ENCODE measurements at places on chromosomes 11 and 22.

DNA sequence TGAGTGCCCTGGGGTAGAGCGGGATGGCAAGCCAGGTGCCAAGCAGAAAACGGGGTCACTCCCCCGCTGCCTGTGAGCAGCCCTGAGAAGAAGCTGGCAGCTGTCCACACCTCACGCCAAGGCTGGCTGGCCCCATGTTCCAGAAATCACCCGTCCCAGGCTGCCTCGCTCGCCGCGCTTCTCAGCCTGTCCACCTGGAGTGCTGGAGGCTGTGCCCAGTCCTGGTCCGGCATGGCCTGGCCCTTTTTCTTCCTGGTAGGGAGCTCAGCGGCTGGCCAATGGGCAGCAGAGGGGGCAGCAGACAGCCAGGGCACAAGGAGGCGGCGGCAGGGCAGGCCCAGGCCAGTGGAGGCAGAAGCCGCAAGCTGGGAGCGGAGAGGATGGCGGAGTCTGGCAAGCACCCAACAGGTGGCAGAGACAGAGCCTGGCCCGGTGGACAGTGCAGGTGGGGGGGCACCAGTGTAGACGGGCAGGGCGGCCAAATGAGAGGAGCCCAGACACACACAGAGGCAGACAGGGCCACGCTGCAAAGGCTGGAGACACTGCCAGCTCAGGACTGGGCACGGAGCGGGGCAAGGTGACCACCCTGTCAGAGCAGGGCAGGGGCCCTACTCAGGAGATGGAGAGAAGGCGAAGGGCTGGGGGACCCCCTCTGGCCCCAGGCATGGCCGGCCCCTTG lies 37.2 kb upstream of the TH start:
- no peak for DNase-seq

DNA sequence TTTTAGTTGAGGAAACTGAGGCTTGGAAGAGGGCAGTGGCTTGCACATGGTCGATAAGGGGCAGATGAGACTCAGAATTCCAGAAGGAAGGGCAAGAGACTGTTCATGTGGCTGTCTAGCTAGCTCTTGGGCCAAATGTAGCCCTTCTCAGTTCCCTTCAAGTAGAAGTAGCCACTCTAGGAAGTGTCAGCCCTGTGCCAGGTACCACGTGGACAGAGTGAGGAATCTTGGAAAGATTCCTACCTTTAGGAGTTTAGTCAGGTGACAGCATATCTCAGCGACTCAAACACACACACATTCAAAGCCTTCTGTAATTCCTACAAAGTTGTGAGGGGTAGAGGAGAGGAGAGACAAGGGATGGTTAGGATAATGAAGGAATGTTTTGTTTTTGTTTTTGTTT lies 18.3 kb downstream of the PIK3IP1 start:
- no peak for DNase-seq

- no peak for DNase-seq
Measured at GRCh38 chr11:64081745-64082442, 46.2 kb downstream of the FLRT1 start.

GRCh38 chr22:36606114-36606513 lies 77.1 kb upstream of the EIF3D start:
- DNase-seq = no peak

- DNase-seq = peak; percentile 65
Measured at GRCh38 chr11:75475767-75476650, 43.0 kb upstream of the KLHL35 start.

- no peak for DNase-seq
Measured at GRCh38 chr11:35826006-35826405, 117.9 kb upstream of the LDLRAD3 start.

DNA sequence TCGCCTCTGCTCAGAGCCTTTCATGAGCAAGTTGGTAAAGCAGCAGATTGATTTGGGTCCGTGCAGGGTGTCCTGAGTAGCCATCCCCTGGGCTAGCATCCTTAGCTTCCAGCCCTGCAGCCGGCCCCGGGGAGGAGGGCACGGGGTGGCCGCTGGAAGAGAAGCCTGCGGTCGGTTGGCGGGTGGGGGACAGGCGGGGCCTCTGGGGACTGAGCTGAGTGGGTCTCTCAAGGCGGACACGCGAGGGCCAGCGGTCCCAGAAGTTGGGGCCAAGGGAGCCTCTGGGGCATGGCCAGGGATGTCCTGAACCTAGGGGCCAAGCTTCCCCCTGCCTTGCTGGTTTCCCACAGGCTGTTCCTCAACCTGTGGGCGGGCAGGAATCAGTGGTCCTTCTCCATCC lies 143.0 kb downstream of the TBC1D22A start:
- DNase-seq = no peak

DNA sequence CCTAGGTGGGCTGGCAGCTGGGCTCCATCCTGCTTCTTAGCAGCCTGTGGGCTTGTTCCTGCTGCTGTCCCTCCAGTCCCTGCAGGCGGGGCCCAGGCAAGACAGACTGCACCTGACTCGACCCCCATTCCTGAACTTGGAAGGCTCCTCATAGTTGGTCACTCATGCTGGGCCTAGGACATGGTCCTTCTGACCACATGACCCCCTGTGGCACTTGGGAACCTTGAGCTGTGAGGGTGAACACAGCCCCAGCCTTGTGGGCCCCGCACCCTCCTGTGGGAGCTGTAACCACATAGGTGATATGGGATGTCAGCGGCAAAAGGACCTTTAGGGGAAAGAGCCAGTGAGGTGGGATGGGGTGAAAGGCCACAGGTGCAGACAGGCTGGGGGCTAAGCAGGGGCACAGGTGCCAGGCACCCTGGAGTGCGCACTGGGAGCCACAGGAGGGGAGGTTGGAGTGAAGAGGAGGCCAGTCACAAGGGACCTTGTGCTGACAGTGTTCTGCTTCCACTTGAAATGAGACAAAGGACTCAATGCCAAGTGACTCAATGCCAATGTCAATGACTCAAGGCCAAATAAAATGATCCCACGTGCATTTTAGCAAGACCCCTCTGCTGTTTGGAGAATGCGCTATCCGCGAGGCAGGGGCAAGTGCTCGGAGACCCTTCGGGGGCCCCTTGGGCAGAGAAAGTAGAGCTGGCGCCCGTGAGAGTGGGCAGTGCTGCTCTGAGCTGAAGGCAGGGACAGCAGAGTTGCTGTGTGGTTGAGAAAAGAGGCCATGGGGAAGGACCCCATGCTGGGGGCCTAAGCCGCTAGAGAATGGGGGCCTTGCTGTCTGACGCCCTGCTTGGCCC lies 90.7 kb downstream of the MORC2 start:
- DNase-seq = no peak

DNA sequence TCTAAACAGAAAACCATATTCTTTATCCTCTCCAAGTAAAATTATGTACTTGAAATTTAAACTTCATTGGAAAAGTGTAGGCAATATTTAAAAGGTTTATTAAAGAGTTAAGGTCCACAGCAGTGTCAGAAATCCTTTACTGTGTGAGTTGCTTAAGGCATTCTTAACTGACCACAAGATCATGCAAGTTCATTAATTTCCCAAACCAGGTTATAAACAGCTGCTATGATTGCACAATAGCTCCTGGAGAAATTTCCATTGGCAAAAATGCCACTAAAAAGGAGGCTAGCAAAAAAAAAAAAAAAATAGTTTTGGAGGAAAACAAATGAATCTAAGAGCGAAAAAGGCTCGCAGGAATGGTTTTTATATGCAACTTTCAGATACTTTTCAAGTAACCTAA lies 106.2 kb downstream of the ETS1 start:
- no peak for DNase-seq

GRCh38 chr11:68661697-68662603 lies 22.4 kb upstream of the GAL start:
- no peak for DNase-seq

GRCh38 chr11:74000307-74001133 lies 8.4 kb downstream of the UCP3 start:
- no peak for DNase-seq

DNA sequence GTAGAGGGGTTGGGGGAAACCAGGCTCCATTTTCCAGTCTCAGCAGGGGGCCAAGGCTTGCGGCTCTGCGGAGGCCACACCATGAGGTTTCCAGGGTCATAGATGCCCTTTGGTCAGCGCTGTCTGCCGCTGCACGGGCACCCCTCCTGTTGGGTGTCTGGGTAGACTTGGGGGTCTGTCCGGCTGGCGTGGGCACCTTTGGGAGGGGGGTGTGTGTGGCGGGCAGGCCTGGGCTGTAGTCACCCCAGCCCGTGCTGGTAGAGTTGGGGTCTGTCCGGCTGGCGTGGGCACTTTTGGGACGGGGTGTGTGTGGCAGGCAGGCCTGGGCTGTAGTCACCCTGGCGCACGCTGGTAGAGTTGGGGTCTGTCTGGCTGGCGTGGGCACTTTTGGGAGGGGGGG lies 18.6 kb downstream of the LSP1 start:
- DNase-seq = no peak

DNA sequence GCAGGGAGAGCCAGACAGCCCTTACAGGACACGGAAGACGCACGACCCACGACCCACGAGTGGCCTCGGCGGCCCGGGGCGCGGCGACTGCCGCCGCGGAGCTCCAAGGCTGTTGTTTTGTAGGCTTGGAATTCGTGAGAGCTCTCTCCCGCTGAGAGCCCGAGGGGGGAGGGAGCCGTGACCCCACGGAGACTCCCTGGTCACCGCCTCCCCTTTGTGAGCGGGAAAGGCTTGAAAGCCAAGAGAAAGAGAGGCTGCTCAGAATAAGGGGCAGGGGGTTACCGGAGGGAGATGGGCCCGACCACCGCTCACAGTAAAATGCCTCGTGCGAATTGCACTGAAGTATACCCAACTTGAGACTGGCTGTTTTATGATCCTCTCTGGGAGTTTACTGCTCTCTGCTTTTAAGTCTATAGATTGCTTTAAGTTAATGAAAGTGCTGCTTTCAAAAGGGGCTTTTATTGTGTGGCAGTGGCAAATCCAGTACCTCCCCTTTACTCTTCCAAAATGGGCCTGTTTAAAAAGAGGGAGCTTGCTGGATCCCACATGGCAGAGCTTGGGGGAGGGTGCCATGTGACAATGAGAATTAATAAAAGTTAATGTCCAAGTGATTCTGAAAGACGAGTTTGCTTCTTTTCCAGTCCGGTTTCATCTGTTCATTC lies 2.9 kb downstream of the PKNOX2 start:
- DNase-seq = no peak

DNA sequence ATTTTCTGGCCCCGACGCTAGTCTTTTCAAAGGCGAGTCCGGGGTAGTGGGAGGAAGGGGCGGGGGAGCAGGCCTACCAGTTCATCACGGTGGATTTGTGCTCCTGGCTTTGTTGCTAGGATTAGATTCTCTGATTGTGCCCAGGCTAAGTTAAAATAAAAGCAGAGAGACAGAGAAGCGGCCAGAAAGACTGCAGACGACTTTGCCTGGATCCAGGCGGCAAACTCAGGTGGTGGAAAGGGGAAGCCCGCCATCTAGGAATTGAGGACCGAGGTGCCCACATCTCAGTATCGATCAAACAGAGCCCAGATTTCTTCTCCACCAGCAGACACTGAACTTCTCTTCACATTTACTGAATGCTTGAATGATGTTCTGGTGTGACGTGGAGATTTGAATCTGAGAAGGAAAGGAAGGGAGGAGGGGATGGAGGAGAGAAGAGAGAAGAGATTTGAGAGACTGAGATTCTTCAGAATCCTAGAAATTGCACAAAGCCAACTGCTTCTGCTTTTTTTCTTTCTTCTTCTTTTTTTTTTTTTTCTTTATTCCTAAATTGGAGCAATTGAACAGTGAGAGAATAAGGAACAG lies 2.7 kb downstream of the FAT3 start:
- no peak for DNase-seq

- no peak for DNase-seq
Measured at GRCh38 chr11:57979532-57980079, 44.1 kb upstream of the OR9Q1 start.

GRCh38 chr11:106031202-106031810 lies 9.3 kb upstream of the MSANTD4 start:
- peak; percentile 63 for DNase-seq

GRCh38 chr11:69560141-69560790 lies 78.8 kb downstream of the LINC01488 start:
- DNase-seq = no peak

DNA sequence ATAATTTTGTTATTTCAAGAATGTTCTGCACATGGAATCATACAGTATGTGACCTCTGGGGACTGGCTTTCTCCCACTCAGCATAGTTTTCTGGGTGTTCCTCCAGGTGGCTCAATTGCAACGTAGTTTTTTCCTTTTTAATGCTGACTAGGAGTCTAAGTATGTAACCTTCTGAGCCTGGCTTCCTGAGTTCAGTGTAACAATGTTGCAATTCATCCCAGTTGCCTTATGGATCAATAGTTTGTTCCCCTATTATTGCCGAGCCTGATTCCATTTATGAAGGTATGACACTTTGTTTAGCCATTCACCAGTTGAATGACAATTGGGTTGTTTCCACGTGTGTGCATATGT lies 128.3 kb downstream of the CRYBB2 start:
- peak; percentile 55 for DNase-seq

- peak; percentile 50 for DNase-seq
Measured at GRCh38 chr22:31602259-31602952, 59.6 kb downstream of the PISD start.

DNA sequence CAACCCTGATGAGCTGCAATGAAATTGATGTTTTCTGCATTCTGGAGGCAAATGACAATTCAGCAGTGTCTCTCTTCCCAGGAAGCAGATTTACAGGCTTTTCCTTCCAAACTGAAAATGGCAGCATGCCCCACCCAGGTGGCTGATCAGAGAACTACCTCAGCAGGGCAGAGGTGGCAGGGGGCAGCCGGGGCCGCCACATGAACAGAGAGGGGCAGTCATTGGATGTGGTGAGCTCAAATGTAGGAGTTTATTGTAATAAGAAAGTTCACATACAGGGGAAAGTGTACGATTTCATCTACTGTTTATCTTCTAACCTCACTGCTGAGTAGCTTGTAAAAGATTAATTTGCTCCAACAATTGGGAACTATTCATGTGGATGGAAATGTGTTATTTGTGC lies 15.7 kb upstream of the PARVA start:
- peak; percentile 46 for DNase-seq

GRCh38 chr11:86632499-86633269 lies 39.7 kb downstream of the ME3 start:
- DNase-seq = peak; percentile 97

DNA sequence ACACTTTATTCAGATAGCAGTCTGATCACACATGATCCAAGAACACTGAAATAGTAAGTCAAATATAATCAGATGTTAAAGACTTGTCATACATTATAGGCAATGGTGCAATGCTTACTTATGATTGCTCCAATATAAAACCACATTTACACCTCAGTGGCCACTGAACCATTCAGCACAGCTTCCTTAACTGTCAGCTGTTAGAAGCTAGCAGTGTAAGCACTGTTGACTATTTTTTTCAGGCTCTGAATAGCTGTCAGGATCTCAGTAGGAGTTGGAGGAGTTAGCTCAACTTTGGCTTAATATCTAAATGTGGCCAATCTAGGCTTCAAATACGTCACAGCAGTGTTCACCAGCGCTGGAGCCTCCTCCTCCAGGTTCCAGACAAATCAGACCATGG lies 36.6 kb downstream of the METTL15 start:
- no peak for DNase-seq

DNA sequence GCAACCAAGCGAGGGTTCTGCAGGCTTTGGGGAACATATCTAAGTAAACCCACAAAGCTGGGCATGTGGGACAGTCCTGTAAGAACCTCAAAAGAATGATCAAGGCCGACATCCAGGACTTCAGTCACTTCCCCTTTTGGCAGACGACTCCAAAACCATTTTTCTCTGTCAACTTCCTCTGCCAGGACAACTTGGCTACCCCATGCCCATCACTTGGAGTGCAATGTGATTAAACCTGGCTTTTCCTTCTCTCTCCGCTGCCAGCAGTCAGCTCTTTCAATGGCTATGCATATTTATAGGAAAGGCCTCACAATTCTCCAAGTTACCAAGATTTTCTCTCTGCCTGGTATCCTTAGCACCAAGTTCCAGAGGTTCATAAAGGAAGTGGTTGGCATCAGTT lies 78.9 kb downstream of the C11orf58 start:
- no peak for DNase-seq

GRCh38 chr11:14378171-14378570 lies 19.2 kb upstream of the RRAS2 start:
- DNase-seq = no peak

GRCh38 chr22:45977551-45978274 lies 751 bp upstream of the WNT7B start:
- no peak for DNase-seq

All from dermis blood vessel endothelial cell (primary cell).